ENCODE measurements at places on chromosomes 3 and 15.

DNA sequence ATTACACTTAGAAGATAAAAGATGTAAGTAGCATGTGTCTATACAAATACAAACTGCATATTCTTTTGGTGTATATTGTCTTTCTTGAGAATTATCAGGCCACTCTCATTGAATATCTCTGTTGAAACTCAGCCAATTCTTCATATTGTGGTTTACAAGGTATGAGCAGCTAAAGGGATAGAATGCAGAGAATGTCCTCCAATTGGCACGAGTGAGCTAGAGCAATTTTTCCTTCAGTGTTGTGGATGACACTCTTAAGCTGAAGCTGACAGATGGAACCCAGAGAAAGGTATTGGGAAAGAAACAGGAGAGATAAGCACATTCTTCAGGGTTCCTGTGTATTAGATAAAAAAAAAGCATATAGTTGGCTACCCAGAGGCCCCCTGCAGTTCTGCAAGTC is 453.1 kb downstream of the EPHA3 start:
- no peak for DNase-seq

- DNase-seq = no peak
These were observed 351.8 kb downstream of the ZIC1 start for GRCh38 chr3:147760941-147761340.

DNA sequence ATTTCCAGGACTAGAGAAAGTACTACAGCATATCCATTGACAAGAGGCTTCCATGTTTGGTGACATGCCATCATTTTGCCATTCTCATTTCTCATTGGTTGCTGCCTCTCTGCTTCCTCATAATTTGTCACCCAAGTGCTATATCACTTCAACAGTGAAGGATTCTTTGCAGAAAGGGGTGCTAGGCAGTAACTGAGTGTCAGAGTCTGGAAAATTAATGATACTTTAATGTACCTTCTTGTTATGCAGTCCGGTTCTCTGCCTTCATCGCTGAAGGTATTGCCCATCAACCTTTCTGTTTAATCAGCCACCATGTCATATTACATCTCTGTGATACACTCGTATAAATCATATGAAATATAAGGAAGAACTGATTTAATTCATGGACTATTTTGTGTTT is 550.3 kb downstream of the ROBO2 start:
- no peak for DNase-seq

GRCh38 chr15:81516461-81516860 is 142.4 kb upstream of the TMC3 start:
- peak; percentile 79 for DNase-seq

DNA sequence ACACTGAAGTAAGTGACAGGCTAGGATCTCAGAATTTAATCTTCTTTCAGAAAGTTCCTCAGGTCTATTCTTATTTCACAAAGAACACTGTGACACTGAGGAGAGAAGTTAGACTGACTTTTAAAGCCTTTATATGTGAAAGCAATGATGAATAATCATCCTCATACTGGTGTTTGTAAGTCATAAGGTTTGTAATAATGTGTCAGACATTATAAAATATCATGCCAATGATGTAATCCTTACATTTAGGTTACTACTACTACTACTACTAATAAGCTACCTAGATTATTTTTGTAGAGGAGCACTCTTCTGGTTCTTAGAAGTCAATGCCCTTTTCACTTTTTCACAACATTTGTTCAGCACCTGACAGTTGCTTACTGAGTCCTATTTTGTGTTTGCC is 33.4 kb downstream of the FANCD2OS start:
- no peak for DNase-seq

DNA sequence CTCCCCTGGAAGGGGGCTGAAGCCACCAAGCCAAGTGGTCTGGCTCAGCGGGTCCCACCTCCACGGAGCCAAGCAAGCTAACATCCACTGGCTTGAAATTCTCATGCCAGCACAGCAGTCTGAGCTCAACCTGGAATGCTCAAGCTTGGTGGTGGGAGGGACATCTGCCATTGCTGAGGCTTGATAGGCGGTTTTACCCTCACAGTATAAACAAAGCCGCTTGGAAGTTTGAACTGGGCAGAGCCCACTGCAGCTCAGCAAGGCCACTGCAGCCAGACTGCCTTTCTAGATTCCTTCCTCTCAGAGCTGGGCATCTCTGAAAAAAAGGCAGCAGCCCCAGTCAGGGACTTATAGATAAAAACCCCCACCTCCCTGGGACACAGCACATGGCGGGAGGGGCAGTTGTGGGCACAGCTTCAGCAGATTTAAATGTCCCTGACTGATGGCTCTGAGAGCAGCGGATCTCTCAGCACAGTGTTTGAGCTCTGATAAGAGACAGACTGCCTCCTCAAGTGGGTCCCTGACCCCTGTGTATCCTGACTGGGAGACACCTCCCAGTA is 23.2 kb upstream of the IGSF10 start:
- DNase-seq = no peak

DNA sequence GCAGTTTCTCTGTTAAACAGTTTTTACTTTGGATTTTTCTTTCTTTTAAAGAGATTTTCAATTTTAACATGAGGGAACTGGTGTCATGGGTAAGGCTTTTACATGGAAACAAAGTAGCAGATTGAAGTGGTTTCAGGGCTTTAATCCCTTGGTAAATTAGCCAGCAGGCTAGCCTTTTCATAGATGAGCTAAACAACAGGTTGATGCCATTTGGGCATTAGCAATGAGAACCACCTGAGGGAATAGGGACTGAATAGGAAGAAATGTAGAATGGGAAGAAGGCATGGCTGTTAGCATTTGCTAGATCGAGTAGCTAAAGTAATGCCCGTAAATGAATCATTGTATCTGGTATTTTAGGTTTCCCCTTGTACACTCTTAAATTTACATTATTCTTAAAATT is 165.5 kb upstream of the MLF1 start:
- no peak for DNase-seq

GRCh38 chr15:90009301-90010022 is 8.3 kb downstream of the ZNF710 start:
- no peak for DNase-seq

DNA sequence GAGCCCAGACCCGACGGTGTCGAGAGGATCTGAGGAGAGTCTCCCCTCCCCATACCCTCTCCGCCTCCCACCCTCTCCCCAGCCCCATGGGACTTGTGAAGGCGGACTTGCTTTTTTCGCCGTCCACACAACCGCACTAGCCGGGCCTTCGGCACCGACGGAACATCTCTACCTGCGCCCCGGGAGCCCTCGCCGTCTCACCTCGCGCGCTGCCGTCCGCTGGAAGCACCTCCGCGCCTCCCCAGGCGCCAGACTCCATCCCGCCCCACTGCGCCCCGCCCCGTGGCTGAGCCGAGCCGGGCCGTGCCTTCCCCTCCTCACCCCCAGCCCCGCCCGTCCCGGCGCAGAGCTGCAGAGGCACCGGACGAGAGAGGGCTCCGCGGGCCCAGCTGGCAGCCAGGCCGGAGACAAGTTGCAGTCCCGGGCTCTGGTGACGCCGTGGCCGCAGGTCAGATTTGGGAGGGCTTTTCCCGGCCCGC is at the start of the genes DUOX1 and DUOXA1:
Gene DUOX1, plus strand, starts transcription at position 344 of the 479 bp plus-strand sequence. CDS start 1,973 bp downstream, outside the sequence.
Gene DUOXA1, minus strand, starts transcription at position 229 of the 479 bp plus-strand sequence. CDS start 6,865 bp downstream, outside the sequence.
- no peak for DNase-seq

DNA sequence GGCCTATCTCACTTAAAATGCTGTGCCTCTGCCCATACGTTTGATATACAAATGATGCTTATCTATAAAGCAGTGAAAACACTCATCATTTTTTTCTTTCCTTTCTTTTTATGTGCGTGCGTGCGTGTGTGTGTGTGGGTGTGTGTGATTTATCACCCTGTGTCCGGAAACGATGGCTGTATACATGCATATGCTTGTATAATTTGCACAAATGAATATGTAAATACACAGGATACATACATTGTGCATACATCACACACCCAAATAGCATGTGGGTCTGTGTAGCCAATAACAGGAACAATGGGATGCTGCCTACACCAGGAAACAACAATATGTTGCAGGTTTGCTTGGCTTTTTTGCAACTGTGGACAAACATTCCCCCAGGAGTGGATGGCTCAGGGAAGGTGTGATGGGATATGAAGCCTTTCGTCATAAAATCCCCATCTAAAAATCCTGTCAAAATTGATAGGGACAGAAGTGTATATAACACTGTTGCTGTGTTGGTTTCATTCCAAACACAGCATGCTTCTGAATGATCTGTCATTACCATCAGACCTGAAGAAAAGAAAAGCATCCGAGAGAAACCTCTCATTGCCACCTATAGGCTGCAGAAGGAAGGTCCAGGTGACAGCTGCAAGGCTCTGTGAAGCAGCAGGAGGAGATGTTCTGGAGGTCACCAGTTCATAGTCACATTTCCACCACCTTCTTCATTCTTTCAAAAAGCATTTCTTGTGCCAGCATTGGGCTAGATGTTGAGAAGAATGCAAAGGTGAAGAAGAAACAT is 503.9 kb upstream of the NR2F2 start:
- DNase-seq = no peak

GRCh38 chr3:141482245-141482922 is 4.4 kb upstream of the RASA2 start:
- DNase-seq = peak; percentile 94

- peak; percentile 21 for DNase-seq
These were observed 125.0 kb downstream of the ZNF280D start for GRCh38 chr15:56608140-56608778.

DNA sequence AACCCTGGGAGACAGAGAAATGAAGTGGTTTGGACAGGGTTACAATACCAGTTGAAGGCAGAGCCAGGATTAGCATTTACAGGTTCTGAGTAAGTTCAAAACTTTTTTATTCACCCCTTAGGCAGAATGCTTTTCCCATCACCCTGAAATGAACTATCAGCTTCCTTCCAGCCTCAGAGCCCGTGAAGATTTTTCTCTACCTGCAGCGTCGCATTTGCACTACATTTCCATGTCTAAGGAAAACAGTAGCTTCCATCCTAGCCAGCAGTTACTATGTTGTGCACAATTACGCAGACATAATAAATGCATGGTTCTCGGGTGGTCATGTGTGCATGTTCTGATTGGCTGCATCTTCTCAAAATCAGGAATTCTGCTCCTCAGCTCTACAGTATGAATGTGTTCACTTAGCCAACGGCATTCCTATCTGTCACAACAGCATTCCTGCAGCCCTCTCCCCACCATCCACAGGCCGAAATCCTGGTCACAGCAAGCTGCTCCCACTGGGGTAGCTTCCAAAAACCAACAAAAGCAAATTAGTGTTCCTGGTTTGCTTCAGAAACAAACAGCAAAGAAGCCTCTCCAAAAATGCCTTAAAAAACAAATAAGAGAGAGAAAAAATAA is 510.8 kb upstream of the SEMA6D start:
- no peak for DNase-seq

DNA sequence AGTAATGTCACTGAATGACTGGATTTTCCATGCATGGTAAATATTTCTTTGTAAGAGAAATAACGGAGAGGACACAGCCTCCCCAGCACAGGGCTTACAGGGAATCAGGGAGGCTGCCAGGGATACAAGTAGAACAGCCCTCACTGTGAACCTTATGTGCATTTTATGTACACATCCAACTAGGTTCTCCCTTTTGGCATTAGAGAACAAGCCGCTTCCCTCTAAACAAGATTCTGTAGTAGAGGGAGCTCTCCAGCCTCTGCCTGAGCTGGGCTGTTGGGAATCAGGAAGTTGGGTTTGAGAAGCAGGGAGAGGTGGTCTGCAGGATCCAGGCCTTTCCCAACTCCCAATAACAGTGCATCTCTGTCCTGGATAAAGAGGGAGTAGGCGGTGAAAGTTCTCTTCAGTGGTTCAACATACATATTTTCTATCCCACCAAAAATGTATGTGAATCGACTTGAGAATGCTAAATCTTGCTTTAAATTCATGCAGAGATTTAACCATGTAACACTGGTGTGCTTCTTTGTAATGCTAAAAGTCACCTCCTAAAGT is 83.7 kb downstream of the ARNT2 start:
- peak; percentile 25 for DNase-seq

DNA sequence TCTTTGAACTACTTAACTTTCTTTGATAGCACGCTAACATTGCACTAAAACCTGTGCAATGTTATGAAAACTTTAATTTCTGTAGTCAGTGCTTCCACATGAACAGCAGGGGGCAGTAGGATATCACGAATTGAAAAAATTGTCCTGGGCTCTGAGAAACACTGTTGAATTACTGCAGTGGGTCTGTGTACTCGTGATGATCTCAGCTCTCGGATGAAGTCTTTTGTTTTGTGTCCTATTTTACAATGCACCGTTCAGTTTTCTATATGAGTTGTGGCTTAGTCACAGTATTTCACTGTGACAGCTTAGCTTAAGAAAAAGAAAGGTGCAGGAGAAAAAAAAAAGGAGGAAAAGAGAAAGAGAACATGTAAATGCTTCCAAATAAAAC is 141.3 kb upstream of the CCDC54 start:
- peak; percentile 85 for DNase-seq

DNA sequence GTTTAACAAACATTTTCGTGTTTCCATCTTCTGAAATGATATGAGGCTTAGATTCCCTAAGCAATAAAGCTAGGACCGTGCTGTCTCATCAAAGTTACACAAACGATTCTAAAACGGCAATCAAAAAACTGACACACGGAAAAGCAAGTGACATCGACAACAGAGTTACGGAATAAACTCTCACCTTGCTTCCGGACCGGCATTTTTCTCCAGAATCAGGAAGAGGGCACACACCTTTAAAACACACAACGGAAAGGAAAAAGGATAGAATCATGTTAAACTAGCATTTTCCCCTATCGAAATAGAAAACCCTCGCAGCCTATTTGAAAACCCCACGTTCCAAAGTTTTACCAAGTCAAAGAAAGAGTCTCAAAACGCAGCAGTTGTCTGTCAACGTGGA is 1.4 kb downstream of the DLG1 start:
- DNase-seq = peak; percentile 18

DNA sequence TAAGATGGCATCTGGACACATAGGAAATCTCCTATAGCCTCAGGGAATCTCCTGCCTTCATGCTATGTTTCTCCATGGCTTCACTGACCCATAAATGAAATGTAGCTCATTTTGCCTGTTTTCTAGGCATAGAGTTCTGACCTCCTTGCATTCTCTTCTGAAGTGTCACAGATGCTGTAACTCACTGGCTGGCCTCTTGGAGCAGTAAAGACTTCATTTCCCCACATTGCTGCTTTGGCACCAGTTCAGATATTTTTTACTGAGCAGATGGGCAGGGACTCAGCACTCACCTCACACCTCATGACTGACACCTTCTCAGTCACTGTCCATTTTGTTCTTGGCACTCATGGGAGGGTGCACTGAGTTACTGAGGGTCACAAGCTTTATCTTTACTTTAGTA is 286.7 kb upstream of the TGFBR2 start:
- peak; percentile 77 for DNase-seq

DNA sequence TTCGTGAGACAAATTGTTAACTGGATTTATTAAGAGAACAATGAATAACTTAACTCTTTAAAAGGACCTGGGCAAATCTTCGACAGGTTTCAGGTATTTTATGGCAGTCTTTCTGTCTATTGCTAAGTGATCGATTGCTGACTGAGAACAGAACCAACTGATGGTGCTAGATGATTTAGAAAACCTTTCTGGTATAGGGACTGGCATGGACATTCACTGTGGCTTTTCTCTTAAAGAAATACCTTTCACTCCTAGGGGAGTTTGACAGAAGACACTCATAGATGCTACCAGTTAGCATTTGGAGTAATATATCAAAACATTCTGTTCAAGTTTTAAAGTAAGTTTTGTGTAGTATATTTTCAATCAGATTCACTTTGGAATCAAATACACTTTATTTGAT is 654 bp downstream of the PPARG start:
- DNase-seq = no peak

Data from EH (cell line).